Stimulated activated naive CD8-positive, alpha-beta T cell treated with anti-CD3 and anti-CD28 coated beads, Interleukin-15, amount 100 ng/mL, for 72 hours (primary cell): ENCODE measurements at places on chromosomes 2 and 18.
A peak's percentile ranks its signal among the peaks of the same experiment; 100 is the strongest.

DNA sequence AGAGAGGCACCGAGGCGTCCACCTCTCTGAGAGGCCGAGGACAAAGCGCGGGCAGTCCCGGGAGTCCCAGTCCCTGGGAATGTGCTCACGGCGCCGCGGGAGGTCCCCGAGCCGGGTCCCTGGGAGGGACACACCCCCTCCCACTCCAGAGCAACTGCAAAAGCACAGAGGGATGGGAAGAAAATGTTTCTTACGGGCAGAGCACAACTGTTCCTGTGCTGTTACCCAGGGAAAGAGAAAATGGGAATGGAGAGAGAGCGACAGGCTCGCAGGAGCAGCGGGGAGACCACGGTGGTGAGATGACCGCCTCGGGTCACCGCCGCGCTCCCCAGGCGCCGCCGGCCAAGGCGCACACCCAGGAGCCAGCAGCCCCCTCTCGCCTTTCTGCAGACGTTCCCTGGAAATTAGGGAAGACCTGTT, 1.2 kb upstream of the BCL11A start:
- no peak for DNase-seq

DNA sequence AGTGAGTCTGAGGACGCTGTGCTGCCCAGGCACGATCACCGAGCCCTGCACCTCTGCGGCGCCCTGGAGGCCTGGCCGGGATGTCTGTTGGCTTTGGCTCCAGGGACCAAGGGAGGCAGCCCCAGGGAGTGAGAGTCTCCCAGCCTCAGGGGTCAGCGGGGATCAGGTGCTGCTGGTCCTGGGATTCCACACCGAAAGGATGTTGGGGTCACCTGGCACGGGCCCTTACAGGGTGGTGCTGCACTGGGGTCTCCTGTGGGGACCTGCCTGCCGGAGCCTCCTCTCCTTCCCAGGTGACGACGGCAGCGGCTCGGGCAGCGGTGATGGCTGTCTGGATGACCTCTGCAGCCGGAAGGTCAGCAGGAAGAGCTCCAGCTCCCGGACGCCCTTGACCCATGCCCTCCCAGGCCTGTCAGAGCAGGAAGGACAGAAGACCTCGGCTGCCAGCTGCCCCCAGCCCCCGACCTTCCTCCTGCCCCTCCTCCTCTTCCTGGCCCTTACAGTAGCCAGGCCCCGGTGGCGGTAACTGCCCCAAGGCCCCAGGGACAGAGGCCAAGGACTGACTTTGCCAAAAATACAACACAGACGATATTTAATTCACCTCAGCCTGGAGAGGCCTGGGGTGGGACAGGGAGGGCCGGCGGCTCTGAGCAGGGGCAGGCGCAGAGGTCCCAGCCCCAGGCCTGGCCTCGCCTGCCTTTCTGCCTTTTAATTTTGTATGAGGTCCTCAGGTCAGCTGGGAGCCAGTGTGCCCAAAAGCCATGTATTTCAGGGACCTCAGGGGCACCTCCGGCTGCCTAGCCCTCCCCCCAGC, 30.5 kb downstream of the GPC1 start:
- DNase-seq = peak; percentile 9

DNA sequence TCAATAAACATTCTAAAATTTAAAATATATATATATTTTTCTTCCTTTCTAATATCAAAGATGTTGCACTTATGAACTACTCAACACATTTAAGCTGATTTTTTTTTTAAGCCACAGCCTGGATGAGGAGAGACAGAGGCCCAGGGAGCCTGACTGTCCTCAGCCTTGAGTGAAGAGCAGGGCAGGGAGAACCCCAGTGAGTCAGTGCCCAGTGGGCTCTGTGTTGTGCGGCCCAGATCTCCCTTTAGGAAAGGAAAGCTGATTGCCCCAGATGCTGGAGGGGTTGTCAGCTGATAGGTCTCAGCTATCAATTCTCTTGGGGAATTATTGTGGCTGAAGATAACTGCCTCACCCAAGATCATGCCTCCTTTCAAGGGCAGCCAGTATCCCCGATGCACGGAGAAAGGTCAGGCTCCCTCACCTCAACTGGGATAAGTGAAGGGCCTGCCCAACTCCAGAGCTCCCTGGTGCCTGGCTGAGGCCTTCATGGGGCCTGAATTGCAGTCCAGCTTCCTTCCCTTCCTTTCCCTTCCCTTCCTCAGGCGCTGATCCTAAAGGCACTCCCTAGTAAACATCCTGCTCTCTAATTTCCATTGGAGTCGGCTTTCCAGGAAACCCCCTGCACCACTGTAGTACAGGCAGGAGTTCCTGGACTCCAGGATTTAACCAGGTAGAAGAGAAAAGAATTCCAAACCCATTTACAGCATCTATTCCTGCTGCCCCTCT, 106.9 kb upstream of the ATL2 start:
- no peak for DNase-seq

DNA sequence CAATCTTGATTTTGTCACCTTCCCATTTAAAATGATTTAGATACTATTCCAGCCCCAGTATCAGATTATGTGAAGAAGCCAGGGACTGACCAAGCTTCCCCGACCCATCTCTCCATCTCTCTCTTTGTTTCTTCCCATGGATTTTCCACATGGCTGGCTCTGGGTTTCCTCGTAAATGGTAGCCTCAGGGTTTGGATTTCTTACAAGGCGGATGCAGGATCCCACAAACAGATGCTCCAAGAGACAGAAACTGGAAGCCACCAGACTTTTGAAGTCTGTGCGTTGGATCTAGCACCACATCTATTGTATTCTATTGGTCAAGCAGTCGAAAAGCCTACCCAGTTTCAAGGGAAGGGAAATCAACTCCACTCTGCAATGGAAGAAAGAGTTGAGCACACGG, 46.0 kb upstream of the SPHKAP start:
- DNase-seq = no peak

GRCh38 chr2:16008856-16009255, 68.5 kb downstream of the MYCN start:
- no peak for DNase-seq

- DNase-seq = no peak
Measured at GRCh38 chr2:85409845-85410583, at the start of gene CAPG. CAPG (minus strand) TSS chr2:85410366; CDS start chr2:85402145, 8,221 bp downstream.

DNA sequence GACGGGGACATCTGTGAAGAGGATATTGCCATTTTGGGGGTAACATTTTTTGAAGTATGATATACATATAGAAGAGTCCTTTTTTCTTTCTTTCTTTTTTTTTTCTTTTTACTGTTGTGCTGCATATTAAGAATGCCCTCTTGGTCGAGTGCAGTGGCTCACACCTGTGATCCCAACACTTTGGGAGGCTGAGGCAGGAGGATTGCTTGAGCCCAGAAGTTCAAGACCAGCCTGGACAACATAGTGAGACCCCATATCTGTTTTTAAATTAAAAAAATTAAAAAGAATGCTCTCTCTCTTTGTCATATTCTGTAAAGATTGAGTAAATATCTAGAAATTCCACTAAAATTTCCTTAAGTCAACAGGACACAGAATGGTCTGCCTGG, 3.6 kb downstream of the SH2D6 start:
- DNase-seq = no peak

GRCh38 chr18:43158381-43158780, 42.9 kb upstream of the RIT2 start:
- DNase-seq = no peak

- no peak for DNase-seq
Measured at GRCh38 chr2:121155502-121156056, 129.4 kb downstream of the TFCP2L1 start.

DNA sequence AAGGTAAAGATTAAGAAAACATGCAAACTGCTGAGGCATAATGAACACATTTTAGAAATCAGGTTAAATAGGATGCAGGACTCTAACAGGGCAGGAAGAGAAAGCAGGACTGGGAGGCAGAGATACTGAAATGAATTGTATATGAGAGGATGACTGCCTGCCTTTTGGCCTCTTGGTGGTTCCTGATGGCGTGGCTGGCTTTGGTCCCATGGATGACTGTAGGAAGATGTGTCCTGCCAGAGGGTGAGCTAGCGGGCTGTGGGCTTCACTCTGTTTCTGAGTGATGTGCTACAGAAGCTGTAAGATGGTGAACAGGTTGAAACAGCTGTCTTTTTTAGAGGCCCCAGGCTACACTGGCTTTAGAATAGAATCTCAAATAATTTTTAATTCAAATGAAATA, 517.0 kb downstream of the SLC4A3 start:
- no peak for DNase-seq

- DNase-seq = no peak
Measured at GRCh38 chr2:44280869-44281268, 5.6 kb downstream of the SLC3A1 start.

GRCh38 chr2:232890536-232890895, 20.5 kb downstream of the SNORC start:
- no peak for DNase-seq

DNA sequence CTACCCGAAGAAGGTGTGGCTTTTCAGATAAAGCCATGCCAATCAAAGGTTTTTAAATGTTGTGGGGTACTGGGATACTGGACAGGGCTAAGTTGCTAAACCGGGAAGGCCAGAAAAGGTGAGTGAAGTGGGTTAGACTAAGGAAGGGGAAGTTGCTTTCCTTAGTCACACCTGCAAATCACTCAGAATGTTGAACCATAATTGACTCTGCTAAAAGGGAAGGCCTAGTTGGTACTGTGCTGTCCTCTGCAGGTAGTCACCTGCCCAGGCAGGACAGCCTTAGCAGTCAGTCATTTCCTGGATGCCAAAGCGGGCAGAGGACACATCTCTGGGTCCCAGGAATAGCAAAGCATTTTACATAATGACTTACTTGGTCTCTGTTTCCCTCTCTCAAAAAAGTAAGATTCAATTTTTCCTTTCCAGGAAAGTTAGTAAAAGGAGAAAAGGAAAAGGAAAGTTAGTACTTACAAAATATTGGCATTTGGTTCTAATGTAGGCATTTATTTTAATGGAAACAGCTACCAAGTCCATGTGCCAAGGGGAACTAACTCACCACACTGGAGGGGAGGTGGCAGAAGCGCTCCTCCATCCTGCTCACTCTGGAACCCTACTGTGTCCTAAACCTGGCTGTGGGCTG, 60.3 kb downstream of the RFTN2 start:
- DNase-seq = no peak

DNA sequence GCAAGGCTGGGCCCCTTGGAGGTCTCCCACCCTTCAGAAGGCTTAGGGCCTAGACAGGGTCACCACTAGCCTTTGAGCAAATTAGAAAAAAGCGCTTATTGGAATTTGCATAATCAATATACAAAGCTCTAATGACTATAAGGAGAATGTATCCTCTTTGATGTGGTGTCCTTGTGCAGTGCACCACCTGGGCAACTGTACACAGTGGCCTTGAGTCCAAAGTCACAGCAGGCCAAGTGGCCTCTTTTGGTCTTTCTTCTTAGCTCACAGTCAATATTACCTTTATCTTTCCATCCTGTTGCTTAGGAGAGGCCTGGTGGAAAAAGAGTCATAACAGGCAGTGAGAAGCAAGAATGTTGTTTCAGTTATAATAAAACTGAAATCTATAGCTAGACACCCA, 19.7 kb upstream of the ST3GAL5 start:
- DNase-seq = no peak

- no peak for DNase-seq
Measured at GRCh38 chr18:74505776-74506175, 9.6 kb downstream of the CNDP2 start.

DNA sequence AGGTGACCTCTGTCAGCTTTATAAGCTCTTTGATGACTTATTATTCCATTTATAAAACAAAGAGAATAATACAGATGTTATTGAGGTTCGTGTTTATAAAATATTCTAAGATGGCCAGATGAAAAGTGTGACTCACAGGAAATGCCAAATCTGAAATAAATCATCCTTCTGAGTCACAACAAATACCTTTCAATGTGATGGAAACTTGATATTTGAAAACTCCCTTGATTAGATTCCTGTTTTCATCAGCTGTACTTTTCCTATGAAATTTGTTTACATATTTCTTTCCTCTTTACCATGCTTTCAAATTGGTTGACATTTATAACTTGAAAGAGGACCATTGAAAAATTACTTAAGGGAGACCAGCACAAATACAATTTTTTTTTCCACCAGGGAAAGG, 30.6 kb upstream of the PPP1R1C start:
- DNase-seq = no peak

DNA sequence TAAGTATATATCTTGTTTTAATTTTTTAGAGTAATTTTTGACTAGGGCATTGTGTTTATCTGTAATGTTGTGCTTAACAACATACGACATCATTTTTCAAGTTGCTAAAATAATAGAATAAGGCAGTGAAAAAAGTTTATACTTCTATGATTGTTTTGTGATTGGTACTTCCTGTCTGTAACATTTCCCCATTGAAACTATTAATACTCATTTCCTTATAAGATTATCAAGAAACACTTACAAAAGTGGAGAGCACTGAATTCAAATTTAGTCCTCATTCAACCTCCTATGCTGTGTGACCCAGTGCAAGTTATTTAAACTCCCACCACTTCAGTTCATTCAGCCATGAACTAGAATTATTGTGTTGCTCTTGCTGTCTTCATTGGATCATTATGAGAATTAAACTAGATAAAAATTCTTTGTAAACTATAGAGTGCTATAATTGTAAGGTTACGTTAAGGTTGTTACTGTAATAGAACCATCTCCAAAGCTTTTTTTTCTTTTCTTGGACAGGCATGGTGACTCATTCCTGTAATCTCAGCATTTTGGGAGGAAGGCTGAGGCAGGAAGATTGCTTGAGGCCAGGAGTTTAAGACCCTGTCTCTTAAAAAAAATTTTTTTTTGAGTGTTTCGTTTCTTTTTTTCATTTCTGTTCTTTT, 2.8 kb downstream of the ETAA1 start:
- no peak for DNase-seq

DNA sequence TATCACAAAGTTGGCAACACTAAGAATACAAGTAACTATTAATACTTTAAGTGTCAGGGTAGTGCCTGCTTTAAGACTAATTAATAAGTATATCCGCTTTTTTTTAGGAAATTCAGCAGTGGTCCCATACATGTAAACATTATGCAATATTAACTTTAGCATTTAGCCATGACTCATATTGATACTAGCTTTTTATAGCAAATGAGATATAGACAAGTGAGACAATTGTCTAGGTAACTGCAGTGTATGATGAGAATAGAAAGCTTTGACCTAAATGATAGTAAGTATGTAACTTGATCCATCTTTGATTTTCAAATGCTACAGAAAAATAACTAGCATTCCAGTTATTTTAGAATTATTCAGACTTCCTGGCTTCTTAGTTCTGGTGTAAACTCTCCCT, 27.4 kb upstream of the VRK2 start:
- DNase-seq = no peak

- DNase-seq = no peak
Measured at GRCh38 chr2:190060626-190061025, 1.9 kb downstream of the MSTN start.

- DNase-seq = no peak
Measured at GRCh38 chr2:73851274-73851673, 22.5 kb downstream of the STAMBP start.

DNA sequence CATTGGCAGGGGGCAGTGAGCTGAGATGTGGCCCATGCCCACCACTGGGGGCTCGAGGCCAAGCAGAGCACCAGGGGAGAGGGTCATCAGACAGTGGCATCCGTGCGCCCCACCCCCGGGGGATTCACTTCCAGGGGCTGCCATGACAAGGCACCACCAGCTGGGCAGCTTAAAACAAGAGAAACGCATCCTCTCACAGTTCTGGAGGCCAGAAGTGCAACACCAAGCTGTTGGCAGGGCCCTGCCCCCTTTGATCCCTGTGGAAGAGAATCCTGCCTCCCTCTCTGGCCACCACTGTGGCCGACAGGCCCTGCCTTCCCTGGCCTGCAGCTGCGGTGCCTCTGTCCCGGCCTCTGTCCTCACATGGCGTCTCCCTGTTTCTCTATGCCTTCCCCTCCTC, 187.7 kb upstream of the ID2 start:
- DNase-seq = no peak

GRCh38 chr18:961644-962355, 57.1 kb downstream of the ADCYAP1 start:
- DNase-seq = peak; percentile 33
